Cortex of kidney (tissue), 1 donor: ENCODE measurements at places on chromosomes 7 and 10.

DNA sequence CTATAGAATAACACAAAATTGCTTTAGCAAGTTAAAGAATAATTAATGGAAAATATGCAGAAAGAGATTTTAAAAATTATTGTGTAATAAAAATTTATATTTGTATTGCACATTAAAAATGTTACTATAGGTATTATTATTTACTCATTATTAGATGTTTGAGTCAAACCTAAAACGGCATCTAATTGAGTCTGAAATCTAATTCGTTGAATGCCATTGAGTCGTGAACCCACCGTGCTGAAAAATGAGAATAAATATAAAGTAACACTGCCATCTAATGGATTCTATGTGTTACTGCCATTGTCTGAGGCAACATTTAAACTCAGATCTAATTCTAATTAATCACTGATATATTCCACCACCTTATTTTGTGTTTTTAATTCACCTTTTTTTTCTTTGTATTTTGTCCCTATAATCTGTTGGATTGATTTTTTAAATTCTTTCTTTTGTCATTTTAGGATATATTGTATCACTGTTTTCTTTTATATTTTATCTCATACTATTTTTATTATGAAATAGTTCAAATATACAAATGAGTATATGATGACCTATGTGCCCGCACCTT is 62.2 kb downstream of the SAMD9 start:
- DNase-seq: no peak

DNA sequence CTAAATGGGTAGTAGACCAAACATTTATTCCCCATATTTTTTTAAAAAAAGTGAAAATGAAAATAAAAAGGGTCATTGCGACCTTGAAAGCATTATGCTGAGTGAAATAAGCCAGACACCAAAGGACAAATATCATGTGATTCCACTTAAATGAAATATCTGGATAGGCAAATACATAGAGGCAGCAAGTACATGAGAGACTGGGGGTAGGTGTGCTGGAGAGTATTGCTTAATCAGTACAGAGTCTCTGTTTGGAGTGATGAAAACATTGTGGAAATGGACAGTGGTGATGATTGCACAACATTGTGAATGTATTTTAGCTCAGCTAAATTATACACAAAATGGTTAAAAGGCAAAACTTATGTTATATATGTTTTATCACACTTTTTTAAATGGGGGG is 169.4 kb downstream of the AKR1D1 start:
- DNase-seq: no peak

- DNase-seq: no peak
These were observed 50.1 kb downstream of the VOPP1 start for GRCh38 chr7:55521917-55522902.

DNA sequence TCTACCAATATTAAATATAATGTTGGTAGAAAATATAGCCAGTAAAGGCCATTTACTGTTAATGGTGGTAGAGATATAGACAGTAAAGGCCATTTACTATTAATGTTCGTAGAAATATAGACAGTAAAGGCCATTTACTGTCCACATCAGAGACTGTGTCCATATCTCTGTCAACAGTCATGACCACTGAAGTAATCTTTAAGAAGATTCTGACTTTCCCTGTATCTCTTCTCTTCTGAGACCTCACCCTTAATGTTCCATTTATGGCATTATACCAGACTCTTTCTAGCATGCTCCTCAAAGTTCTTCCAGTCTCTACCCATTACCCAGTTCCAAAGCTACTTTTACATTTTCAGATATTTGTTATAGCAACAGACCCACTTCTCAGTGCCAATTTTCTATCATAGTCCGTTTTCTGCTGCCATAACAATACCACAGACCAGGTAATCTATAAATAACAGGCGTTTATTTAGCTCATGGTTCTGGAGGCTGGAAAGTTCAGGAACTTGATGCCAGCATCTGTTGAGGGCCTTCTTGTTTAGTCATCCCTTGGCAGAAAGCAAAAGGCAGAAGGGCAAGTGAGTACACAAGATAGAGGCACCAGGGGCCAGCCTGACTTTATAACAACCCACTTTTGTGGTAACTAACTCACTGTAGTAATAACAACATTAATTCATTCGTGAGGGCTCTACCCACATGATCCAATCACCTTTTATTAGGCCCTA is 7.9 kb upstream of the NUDCD3 start:
- no peak for DNase-seq

- DNase-seq: no peak
These were observed 489.8 kb downstream of the RPS24 start for GRCh38 chr10:78523453-78523852.

DNA sequence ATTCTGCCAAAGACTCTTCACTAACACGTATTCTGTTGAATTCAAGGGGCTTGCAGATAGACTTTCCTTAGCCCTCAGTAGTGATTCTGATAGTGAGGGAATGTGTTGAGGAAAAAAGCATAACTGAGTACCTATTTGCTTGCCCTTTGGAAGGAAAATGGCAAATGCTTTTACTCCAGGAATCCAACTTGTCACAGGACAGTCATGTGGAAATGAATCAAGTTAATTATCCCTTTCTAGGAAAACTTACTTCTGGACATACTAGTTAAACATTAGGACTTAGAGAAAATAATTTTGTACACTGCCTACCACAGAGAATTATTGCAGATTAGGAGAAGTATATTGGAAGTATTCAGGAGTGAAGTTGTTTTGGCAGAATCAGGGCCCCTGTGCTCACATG is 148.9 kb upstream of the SLC13A1 start:
- DNase-seq: no peak
